ENCODE measurements at places on chromosomes 5 and 9.

GRCh38 chr9:69121155-69122081 is 52.7 kb upstream of the TJP2 start:
- DNase-seq: peak; percentile 22

DNA sequence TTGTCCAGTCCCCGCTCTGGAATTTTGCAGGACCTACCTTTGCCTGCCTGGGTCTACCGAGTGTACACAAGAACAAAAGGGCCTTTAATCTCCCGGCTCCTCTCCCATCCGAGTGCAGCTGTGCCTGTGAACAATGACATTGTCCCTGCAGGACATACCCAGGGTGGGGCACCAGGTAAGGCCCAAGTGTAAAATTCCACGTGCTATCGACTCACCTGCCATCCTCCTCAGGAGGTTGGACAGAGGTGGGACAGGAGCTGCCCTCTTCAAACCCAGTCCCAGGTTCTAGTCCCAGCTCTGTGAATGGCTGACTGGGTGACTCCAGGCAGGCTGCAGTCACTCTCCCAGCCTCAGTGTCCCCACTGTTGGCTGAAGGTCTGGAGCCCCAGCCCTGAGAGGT is 159.6 kb upstream of the ALDH1B1 start:
- no peak for DNase-seq

DNA sequence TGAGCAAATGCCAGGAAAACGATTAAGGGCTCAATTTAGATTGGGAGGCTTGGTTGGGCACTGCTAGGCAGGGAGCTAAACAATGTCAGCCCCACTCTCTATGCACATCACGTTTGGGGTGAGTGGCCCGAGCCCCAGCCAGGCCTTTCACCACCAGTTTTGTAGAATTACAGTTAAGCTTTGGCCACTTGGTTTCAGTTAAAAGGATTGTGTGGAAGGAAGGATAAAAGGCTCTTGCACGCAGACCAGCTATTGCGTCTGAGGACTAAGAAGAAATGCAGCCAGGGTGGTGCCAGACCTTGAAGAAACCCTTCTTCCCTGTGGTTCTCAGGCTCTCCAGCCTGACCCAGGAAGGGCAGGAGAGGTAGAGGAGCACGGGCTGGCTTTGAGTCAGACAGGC is 125.3 kb upstream of the SLC44A1 start:
- no peak for DNase-seq

DNA sequence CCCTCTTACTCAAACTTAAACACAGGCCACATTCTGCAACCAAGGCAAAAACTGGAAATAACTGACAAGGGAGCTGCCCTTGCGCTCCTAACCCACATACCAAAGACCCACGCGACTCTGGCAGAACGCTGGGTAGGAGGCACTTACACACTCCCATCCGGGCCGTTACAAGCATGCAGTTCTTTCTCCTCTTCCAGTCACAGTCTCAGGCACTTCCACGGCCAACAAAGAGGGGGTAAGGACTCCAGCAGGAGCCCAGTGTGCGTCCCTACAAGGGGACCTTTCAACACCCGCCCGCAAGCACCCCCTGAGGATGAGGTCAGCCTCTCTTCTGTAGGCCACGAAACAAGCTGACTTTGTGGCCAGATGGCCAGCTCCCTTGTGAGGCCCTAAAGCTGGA is 57.4 kb downstream of the SERINC5 start:
- no peak for DNase-seq

- no peak for DNase-seq
Measured at GRCh38 chr5:1225081-1225480, at the start of gene SLC6A18. TSS of gene SLC6A18 (plus strand) at chr5:1225381. CDS start at chr5:1225478, 97 bp downstream.
